ENCODE measurements at places on chromosomes 5 and 9.

DNA sequence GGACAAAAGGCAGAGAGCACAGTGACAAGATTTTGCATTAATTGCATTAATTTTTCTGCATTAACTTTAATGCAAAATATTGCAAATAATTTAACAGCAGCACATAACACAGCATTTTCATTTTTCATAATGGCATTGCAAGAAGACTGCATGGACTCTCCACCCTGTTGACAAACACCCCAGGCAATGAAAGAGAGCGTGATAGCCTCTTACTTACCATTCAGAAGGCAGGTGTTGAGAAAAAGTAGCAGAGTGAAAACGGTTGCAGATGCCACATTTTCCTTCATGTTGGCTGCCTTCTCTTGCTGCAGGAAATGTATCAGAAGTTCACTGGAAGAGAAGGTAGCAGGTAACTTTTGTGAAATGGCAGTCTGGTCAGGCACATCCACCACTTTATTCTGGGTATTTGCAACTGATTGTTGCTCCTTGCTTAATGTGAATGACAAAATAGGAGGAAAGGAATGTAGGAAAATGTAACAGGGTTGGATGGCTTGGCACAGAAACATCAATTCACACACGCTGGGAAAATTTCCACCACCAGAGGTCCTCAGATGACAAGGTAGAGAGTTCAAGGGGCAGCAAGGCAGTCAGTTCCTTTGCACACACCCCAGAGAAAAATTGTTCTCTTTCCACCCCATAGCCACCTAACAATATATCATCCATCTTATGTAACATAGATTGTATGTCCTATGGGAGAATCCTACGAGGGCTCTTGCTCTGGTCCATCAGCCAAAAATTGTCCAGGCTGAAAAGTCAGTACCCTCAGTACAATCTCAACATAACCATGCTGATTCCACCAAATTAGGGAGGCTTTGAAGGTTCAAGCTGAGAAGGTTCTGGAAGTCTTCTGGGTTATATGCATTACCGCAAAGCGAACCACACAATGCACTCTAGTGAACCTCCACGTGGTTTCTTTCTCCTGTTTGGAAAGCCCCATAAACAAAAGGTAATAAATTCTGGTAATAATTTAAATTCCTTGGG is 41.9 kb upstream of the AGXT2 start:
- DNase-seq, result peak; percentile 51

- DNase-seq, result no peak
Measured at GRCh38 chr5:136768457-136768856, 403.1 kb upstream of the TRPC7 start.

DNA sequence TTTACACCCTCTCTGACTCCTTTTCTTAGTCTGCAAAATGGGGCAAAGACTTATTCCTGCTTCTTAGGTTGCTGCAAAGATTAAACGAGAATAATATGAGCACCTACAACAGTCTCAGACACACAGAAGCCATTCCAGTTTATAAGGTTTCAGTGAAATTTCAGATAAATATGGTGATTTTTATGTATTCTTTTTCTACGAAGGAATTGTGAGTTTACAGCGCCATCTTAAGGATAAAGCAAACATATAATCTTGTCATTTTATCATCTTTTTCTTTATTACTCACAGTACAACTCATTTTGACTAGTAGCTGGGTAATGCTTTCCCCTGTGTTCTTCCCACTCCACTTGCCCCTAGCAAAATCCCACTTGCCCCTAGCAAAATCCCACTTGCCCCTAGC is 29.2 kb upstream of the SMC5 start:
- peak; percentile 19 for DNase-seq

- no peak for DNase-seq
Measured at GRCh38 chr5:16536246-16536645, 70.6 kb upstream of the ZNF622 start.

GRCh38 chr5:179273441-179274145 is 71.7 kb downstream of the ADAMTS2 start:
- DNase-seq, result no peak

GRCh38 chr9:131080589-131080988 is 15.7 kb upstream of the AIF1L start:
- DNase-seq, result no peak

- DNase-seq, result peak; percentile 52
Measured at GRCh38 chr5:64612344-64612961, 77.8 kb upstream of the SHISAL2B start.

- DNase-seq, result no peak
Measured at GRCh38 chr9:107982745-107983144, 493.2 kb upstream of the KLF4 start.

DNA sequence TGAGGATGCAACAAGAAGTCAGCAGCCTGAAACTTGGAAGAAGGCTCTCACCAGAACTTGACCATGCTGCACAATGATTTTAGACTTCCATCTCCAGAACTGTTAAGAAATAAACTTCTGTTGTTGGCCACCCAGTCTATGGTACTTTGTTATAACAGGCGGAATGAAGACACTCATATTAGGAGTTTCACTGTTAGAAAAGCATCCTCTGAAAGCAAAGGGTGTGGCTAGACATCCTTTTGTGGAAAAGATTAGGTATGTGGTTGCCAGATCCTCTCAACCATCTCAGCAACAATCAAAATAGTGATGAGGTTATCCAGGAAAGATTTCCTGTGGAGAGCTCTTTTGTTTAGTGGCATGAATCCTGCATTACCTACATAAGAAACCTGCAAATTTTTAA is 20.7 kb downstream of the ITGA2 start:
- DNase-seq, result no peak

DNA sequence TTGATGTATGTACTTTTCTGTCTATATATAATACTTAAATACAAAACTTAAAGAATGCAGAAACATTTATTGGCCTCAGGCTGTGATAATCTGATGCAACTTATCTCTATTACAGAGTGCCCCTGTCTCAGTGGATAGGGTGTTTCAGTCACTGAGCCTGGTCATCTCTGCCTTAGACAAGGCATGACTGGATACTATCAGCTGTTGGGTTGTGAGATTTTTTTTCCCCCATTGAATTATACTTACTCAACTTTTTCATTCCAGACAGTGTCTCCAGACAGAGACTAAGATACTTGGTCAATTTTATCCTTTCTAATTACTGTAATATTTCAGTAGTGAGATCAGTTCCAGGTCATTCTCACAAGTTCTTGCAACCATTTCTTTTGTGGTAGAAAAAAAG is 26.7 kb downstream of the XRCC4 start:
- peak; percentile 35 for DNase-seq

- peak; percentile 54 for DNase-seq
Measured at GRCh38 chr5:96816411-96816939, 8.7 kb upstream of the ERAP1 start.

- DNase-seq, result peak; percentile 86
Measured at GRCh38 chr5:68456756-68457217, 241.2 kb downstream of the PIK3R1 start.

DNA sequence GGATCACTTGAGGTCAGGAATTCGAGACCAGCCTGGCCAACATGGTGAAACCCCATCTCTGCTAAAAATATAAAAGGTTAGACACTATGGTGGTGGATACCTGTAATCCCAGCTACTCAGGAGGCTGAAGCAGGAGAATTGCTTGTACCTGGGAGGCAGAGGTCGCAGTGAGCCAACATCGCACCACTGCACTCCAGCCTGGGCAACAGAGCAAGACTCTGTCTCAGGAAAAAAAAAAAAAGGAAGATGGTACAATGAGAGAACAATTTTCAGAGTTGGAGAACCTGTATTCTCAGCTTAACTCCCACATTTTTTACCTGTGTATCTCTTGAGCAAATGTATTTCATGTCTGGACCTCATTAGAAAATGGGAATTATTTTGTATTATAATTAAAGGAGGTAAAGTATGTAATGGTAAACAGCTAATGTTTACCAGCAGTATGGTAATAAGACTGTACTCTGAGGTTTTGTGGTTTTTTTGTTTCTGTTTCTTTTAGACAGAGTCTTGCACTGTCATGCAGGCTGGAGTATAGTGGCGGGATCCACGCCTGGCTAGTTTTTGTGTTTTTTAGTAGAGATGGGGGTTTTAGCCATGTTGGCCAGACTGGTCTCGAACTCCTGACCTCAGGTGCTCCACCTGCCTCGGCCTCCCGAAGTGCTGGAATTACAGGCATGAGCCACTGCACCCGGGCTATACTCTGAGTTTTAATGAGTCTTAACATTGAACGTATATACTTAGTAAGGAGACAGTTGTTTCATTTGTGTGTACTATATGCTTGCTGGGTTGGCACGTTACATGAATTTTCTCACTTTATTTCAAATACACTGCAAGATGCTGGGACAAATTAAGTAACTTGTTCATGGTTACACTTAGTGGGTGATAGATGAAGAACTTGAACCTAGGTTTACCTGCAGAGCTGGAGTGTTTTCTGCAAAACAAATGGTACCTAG is 16.2 kb downstream of the UHRF2 start:
- DNase-seq, result no peak

DNA sequence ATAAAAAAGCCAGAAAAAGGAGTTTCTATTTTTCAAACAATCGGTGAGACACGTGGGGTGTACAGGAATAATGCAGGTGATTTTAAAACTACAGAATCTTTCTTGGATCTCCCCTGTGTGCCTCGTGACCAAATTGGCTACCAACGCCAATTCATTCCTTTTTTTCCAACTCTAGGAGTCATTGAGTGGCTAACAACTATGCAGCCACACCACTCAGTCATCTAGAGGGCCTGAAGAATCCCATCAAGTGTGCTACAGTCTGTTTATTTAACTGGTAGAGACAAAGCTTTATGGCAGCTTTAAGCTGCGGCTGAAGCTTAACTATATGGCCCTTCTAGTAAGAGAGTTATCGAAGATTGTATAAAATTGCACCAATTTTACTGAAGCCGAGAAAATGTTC is 113.1 kb upstream of the NIPBL start:
- no peak for DNase-seq
